ENCODE measurements at places on chromosomes 13 and 19. TPM values are rescaled to one million over a fixed set of nuclear protein-coding genes. Genes with fewer than 3 reads are reported as not detected.

DNA sequence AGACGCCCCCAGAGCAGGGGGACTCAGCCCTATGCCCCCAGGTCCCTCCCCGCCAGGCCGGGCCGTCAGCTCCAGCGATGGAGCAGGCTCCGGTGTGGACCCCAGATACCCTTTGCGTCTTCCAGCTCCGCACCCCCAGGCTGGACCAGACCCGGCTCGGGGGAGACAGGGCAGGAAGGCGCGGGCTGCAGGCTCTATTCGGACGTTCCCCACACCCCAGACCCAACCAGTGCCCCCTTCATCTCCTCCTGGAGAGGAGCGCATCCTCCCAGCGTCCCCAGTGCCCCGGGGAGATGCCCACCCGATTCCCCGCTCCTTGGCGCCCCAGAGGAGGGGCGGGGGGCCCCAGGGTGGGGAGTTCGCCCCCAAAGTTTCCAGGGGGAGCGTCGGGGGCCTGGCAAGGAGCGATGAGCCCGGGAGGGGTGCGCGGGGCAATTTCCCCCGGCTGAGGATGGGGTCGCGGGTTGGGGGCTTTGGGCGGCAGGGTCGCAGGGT is 389 bp downstream of the LINGO3 start:
- H3K27ac ChIP-seq: no peak overlapping the region
- H3K27me3 ChIP-seq: peaks cover 19% of the 10 kb centered on the region
- DNase-seq: no peak
- H3K36me3 ChIP-seq: no peaks in the 10 kb centered on the region

- no peaks in the 10 kb centered on the region for H3K4me1 ChIP-seq
- H3K27me3 ChIP-seq: no peaks in the 10 kb centered on the region
- H3K36me3 ChIP-seq: no peaks in the 10 kb centered on the region
- no peak overlapping the region for H3K4me3 ChIP-seq
These were observed 7.4 kb upstream of the ZNRF4 start for GRCh38 chr19:5447700-5448311.

- H3K4me3 ChIP-seq: no peak overlapping the region
- H3K36me3 ChIP-seq: no peaks in the 10 kb centered on the region
- no peak for DNase-seq
These were observed 340.7 kb downstream of the MTUS2 start for GRCh38 chr13:29160862-29161261.

GRCh38 chr13:102311901-102312300 is 89.9 kb downstream of the FGF14 start:
- H3K27ac ChIP-seq: peak overlapping the region; percentile 35
- no peak overlapping the region for H3K4me3 ChIP-seq

DNA sequence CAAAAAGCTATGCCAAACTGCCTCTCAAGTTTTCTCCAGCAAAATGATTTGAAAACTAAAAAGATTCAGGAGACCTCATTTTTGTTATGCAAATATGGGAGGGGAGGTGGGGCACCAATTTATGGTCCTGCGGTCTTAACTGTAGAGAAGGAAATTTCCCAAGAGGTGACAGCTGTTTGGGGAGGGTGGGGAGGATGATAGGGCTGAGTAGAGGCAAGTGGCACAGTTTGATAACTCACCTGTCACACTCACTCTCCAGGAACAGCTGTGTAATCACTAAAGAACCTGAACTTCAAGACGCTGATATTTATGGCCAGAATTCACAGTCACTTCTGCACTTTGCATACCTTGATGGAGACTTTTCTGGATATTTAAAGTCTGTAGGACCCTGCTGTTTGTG is 232.9 kb upstream of the STARD13 start:
- H3K4me1 ChIP-seq: no peaks in the 10 kb centered on the region
- H3K36me3 ChIP-seq: no peaks in the 10 kb centered on the region
- DNase-seq: no peak
- H3K4me3 ChIP-seq: no peak overlapping the region
- no peak overlapping the region for H3K27ac ChIP-seq
- H3K27me3 ChIP-seq: no peaks in the 10 kb centered on the region

- no peak overlapping the region for H3K4me3 ChIP-seq
- no peaks in the 10 kb centered on the region for H3K27me3 ChIP-seq
- H3K36me3 ChIP-seq: no peaks in the 10 kb centered on the region
- H3K27ac ChIP-seq: no peak overlapping the region
- H3K4me1 ChIP-seq: no peaks in the 10 kb centered on the region
These were observed 25.0 kb downstream of the CKM start for GRCh38 chr19:45297674-45298073.

DNA sequence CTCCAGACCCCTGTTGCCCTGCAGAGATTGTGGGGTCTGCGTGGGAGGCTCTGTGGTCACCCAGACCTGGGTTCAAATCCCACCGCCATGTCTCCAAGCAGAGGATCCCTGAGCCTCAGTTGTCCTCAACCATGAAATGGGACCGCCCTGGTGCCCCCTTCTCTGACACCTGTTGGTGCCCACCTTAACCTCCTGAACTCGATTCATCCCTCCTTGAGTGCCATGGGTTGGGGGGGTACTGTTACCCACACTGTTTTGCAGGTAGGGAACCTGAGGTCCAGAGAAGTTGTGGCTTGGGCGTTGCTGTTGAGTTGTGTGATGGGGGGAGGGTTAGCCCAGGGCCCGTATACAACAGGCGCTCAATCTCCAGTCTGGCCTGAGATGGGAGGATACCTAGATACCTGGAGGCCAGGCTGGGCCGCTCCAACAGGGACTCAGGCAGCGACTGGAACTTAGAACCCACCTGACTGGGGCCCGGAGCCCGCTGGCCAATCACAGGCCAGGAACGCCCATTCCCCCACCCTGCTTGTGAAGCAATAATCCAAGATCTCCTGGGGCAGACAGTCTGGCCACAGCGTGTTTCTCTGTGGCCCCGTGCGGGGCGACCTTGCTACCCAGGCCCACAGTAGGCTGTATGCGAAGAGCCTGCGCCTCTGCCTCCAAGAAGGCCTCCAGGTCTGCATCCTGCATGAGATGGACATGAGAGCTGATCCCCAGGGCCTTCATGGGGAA is 2.8 kb downstream of the ARID3A start:
- DNase-seq: no peak
- H3K27ac ChIP-seq: no peak overlapping the region
- H3K4me1 ChIP-seq: no peaks in the 10 kb centered on the region

DNA sequence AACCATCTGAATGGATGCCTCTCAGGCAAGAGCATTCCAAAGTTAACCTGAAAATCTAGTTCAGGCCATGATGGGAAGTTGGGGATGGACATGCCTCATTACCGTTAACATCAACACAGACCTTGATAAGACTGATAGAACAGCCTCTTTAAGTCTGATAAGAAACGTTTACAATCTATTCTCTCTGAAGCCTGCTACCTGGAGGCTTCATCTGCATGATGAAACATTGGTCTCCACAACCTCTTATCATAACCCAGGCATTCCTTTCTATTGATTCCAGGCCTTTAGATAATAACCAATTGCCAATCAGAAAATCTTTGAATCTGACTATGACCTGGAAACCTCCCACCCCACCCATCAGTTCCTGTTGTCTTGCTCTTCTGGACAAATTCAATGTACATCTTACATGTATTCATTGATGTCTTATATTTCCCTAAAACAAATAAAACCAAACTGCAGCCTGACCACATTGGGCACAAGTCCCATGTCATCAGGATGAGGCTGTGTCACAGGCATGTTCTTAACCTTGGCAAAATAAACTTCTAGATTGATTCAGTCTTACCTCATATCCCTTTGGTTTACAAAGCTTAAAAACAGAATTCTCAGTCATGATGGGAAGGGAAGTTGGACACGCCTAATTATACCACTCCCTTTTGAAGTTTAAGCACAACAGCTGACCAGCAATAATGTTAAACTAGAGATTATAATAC is 843.8 kb upstream of the SPRY2 start:
- no peaks in the 10 kb centered on the region for H3K4me1 ChIP-seq
- H3K4me3 ChIP-seq: no peak overlapping the region
- H3K27ac ChIP-seq: no peak overlapping the region
- no peaks in the 10 kb centered on the region for H3K36me3 ChIP-seq
- no peaks in the 10 kb centered on the region for H3K27me3 ChIP-seq

DNA sequence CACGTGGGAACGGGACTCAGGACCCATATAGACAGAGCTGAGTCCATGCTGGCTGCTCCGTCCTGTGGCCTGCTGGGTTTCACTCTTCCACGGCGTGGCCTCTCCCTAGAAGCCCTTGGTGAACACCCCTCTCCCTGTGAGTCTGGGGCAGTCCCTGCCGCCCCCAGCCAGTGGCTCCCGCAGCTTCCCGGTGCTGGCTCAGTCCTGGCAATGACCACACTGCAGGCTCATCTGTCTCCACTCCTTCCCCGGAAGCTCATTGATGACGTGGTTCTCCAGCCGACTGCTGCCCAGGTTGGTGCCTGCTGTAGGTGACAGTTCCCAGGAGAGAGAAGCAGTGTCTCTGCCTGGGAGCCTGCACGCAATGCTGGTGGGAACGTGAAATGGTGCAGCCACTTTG is 2.1 kb upstream of the TEX29 start:
- no peak overlapping the region for H3K27ac ChIP-seq
- H3K4me1 ChIP-seq: no peaks in the 10 kb centered on the region
- no peaks in the 10 kb centered on the region for H3K36me3 ChIP-seq
- H3K4me3 ChIP-seq: no peak overlapping the region

GRCh38 chr13:79404361-79404760 is 1.7 kb downstream of the RBM26 start:
- peak overlapping the region; percentile 83 for H3K4me3 ChIP-seq
- H3K36me3 ChIP-seq: no peaks in the 10 kb centered on the region
- H3K27ac ChIP-seq: no peak overlapping the region
- no peak for DNase-seq
- no peaks in the 10 kb centered on the region for H3K4me1 ChIP-seq
- H3K27me3 ChIP-seq: no peaks in the 10 kb centered on the region

DNA sequence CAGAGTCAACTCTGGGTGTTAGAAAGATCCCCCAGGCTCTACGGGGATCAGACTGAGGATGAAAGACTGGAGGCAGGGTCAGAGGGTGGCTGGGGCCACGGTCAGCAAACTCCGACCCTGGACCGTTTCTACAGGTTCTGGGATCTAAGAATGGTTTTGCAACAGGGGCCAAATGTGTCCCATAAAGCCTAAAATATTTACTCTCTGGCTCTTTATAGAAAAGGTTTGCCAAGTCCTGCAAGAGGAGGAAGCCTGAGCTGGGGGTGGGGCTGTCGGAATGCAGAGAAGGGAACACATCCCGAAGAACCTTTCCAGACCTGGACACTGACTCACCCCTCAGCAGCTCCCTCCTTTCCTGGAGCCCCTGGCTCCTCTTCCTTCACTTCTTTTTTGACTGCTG is 20.7 kb downstream of the LIG1 start:
- H3K27ac ChIP-seq: no peak overlapping the region
- no peak overlapping the region for H3K4me3 ChIP-seq
- no peaks in the 10 kb centered on the region for H3K4me1 ChIP-seq
- H3K36me3 ChIP-seq: no peaks in the 10 kb centered on the region
- peak; percentile 60 for DNase-seq

DNA sequence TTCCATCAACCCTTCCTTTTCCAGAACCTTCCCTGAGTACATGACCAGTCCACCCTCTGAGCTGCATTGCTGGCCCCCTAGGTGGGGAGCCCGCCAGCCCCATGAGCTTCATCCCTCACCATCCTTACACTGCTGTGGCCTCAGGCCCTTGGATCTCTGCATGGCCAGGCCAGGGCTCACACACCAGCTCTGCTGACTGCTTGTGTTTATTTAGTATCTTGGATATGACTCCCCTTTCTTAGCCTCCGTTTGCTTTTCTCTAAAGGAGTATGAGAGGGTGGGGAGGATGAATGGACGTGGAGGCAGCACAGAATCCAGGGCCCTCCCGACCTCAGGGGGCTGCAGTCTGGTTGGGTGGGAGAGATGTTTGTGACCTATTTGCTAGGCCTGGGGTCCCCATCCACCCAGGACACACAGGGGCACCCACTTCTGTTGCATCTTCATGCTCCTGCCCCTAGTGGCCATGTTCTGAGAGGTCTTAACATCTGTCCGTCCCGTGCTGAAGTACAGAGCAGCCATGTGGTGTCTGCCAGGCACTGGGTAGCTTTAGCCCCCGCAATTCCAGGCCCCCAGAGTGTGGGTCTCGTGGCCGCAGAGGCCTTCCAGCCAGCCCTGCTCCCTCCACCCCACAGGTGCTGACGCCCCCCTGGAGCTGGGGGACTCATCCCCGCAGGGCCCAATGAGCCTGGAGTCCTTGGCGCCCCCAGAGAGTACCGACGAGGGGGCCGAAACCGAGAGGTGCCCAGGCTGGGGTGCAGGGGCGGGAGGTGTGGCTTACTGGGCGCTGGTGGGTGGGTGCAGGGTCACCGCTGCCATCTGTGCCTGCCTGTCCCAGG is 13.0 kb downstream of the ARHGEF1 start:
- no peak overlapping the region for H3K4me3 ChIP-seq
- no peaks in the 10 kb centered on the region for H3K36me3 ChIP-seq
- H3K27me3 ChIP-seq: no peaks in the 10 kb centered on the region

DNA sequence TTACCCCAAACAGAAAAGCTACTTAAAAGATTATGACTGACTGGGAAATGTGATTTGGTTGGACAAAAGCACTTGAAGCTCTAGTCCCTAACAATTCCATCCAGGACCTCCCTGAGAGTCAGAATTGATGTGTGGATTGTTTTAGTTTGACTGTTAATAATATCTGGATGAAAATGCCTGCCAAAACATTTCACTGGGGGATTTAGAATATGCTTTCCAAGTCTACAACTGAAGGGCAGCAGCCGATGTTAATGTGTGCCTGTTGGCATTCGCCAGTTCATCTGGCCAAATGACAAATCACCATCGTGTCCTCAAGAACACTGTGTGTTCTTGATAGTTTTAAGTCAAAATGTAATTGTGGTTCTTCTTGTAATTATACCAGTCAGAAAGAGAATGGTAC is 76.0 kb upstream of the TSC22D1 start:
- DNase-seq: no peak
- H3K4me3 ChIP-seq: no peak overlapping the region
- H3K36me3 ChIP-seq: no peaks in the 10 kb centered on the region
- no peaks in the 10 kb centered on the region for H3K27me3 ChIP-seq

DNA sequence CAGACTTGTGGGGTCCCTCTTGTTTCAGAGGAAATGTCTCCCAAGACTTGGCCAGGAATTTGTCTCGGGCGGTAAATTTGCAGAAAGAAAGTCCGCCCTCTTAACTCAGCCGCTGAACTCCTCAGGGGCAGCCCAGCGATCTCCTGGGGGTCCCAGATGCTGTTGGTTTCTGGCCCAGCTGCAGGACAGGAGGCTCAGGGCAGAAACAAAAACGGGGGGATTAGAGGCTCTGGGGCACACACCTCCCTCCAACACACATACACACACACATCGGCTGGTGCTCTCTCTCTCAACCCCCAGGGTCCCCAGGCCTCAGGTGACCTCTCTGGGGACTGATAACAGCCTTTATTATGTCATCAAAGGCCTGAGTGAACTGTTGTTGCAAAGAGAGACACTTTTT is 7.1 kb downstream of the ARHGEF18 start:
- H3K27ac ChIP-seq: peak overlapping the region; percentile 81
- no peak for DNase-seq
- H3K36me3 ChIP-seq: no peaks in the 10 kb centered on the region
- H3K27me3 ChIP-seq: no peaks in the 10 kb centered on the region

Gene IFNL1
- total RNA-seq: not detected

Gene CCL25
- total RNA-seq: not detected

Gene ZNF155
- total RNA-seq: 51.7 TPM

Gene VMAC
- 5.9 TPM for total RNA-seq

Gene CPT1C
- 26.6 TPM for total RNA-seq

Gene CEACAM19
- 1.5 TPM for total RNA-seq

Gene NAT14
- total RNA-seq: 44.3 TPM

Gene CCNA1
- not detected for total RNA-seq

Gene MEIOSIN
- not detected for total RNA-seq

Gene ZNF471
- total RNA-seq: 19.4 TPM

Data from uterus (tissue), 4 donors.